ENCODE measurements at places on chromosomes 3 and 15.

- no peak for DNase-seq
Measured at GRCh38 chr15:74209997-74210671, 7.5 kb upstream of the STRA6 start.

DNA sequence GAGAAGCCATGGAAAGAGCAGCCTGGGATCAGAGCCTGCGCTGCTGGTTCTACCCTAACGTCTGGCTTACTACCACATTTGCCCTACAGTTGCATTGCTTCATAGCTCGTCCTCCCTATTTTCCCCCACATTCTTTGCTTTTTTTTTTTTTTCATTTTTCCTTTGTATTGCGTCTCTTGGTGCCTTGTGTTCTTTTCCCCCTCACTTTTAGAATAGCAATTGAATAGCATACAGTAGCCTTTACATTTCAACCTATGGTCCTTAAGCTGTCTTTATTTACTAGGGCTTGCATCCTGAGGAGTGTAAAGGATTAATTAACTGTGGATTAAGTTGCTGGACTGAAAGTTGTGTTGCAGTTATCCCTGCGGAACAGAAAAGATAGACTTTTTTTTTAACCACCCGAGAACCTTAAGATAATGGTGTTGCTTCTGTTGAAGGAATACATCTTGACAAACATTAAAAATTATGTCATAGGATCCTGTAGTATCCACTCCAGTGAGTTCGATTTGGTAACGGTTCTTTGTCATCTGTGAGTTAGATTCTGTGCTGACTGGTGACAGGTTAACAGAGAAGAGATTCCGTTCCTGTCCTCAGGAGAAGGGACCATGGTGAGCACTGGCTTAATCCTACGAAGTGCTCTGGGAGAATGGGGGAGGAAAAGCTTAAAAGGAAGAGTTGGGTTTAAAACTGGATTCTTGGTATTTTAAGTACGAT, 417.4 kb upstream of the NAALADL2 start:
- DNase-seq = no peak

DNA sequence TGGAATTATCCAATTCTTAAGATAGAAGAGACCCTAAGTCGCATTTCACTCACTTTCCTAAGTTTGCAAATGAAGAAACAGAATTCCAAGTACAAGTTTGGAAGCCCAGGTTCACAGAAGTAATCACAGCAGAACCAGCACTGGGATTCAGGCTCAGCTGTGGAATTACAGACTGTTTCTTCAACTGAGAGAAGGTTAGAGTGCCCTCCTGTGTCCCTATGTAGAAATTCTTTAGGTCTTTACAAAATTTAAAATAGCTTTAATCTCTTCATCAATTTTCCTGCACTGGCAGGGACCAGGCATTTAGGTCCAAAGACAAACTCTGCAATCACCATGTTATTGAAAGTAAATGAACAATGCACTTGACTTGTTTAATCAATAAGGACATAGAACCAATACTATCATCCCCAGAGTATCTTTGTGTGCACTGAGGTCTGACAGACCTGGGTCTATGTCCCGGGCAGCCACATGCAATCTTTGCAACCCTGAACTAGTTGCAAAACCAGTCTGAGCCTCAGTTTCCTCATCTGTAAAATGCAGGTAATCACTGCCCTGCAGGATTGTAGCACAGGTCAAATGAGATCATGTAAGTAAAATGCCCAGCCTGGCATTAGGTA, 96.3 kb upstream of the ZBED2 start:
- no peak for DNase-seq

DNA sequence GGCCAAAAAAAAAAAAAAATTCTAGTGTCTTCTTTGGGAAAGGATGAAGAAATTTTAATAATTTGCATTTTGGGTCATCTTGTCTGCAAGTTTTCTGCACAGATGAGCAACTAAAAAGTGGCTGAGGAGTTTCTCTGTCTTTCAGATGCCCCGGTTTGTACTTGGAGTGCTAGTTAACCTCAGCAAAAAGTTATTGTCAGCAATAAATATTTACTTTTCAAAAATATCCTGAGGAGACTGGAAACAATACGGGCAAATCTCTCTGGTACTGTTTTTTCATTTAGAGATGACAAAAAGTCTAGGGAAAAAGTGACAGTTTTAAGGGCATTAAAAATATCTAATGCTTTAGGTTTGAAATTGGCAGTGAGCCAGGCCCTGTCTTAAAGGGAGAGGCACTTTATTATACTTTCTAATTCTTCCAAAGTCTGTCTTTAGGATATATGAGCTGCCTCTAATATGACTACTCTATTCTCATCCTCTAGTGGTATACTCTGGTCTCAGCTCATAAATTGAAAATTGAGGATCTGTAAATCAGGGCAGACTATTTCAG, 436.0 kb upstream of the NR2F2 start:
- DNase-seq = no peak

GRCh38 chr15:90820481-90820880, 47.9 kb upstream of the FURIN start:
- DNase-seq = no peak

DNA sequence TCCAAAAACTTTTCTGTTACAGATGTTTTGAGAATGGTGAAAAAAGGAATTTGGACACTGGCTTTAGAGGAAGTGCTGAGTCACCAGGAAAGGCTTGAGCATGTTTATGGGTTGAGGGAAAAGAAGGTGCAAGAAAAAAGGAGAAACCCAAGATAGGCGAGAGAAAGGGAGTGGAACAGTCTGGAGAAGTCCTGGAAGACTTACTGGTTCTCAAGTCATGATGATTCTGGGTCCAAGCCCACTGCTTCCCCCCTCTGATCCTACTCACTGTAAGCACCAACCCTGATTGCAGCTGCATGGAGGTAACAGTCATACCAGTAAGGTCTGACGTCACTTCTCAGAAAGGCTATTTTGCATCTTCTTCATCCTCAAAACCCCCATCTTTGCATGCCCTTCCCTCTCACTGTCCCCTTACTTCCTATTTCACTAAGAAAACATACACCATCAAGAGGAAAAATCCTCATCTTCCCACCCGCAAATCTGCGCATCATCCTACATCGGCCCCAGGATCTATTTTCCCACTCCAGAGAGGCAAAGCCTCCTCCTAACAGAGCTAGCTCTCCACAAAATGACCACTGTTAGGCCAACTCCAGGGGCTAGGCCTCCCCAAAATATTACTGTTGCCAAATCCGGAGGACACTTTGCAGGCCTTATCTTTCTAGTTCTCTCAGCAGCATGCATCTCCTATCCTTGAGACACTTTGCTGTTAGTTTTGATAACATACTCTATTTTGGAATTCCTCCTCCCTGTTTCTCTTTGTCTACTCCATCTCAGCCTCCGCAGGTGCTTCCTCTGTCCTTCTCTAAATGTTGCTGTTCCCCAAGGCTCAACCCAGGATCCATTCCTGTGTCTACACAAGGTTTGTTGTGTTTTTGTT, 3.2 kb upstream of the ATP13A3 start:
- no peak for DNase-seq

DNA sequence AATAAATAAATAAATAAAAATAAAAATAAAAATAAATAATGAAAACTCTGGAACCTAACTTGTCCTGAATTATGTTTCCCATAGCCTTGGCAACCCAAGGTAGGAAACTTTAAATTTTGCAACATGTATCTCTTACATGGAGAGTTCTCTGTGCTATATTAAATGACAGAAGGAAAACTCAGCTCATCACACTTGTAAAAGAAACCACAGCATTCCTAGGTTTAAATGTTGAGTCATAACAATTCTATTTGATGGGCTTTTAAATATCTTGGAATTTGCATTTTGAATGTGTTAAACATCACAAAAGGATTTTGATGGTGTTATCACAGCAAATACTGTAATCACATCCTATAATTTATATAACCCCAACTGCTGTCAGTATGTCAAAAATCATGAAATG, 144.2 kb downstream of the LRTM1 start:
- DNase-seq = no peak

- DNase-seq = no peak
Measured at GRCh38 chr15:29712149-29712885, 110.0 kb downstream of the TJP1 start.

DNA sequence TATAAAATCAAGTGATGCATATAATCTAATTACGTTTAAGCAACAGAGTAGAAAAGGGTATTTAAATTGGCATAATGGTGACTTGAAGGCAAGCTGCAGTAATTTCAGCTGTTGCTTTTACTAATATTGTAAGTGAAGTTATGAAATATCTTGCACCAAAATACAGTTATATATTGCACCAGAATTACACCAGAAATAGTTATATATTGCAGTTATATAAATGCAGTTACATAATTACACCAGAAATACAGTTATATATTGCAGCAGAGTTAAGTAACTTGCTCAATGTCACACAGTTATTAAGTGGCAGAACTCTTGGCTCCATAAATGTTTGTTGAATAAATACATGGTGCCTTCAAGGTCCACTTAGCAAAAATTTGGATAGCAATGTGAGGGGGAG, 51.4 kb downstream of the PCOLCE2 start:
- DNase-seq = no peak

GRCh38 chr3:176595307-176595706, 602.0 kb downstream of the TBL1XR1 start:
- no peak for DNase-seq

GRCh38 chr15:74174958-74175253, 1.4 kb downstream of the ISLR start:
- no peak for DNase-seq

DNA sequence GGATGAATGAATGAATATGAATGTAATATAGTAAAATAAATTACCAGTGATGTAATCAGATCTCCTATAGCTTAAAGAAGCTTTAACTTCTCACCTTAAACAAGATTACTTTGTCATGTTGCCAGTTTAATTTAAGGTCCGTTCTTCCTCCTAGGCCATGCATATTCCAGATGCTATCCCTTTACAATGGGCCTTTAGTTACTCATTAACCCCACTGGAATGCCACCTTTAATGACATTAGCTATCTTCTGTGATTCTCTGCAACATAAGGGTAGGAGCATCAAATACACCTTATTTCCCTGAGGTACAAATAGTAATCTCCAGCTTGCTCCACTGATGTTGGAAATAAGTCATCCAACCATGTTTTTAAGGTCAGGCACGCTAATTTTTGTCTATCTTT, 63.0 kb upstream of the TIMP4 start:
- DNase-seq = no peak

DNA sequence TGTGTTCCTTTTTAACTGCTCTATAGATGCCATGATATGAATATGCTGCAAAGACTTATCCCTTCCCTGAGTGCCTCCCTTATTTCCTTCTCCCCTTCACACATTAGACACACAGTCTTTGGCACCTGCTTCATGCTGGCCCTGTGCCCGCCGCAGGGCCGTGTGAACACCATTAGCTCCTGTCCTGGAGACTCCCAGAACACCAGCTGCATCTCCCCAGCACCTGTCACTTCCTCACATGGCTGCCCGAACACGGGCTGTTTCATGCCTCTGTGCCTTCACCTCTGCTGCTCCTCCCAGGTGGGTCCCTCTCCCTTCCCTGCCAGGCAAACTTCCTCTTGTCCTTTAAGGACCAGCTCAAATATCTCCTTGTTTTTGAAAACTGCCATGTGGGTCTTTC, 40.5 kb upstream of the SEC13 start:
- DNase-seq = no peak

GRCh38 chr15:25649390-25649789, 210.6 kb upstream of the UBE3A start:
- DNase-seq = no peak

GRCh38 chr3:49712631-49713317, 6.7 kb downstream of the AMIGO3 start:
- DNase-seq = no peak

DNA sequence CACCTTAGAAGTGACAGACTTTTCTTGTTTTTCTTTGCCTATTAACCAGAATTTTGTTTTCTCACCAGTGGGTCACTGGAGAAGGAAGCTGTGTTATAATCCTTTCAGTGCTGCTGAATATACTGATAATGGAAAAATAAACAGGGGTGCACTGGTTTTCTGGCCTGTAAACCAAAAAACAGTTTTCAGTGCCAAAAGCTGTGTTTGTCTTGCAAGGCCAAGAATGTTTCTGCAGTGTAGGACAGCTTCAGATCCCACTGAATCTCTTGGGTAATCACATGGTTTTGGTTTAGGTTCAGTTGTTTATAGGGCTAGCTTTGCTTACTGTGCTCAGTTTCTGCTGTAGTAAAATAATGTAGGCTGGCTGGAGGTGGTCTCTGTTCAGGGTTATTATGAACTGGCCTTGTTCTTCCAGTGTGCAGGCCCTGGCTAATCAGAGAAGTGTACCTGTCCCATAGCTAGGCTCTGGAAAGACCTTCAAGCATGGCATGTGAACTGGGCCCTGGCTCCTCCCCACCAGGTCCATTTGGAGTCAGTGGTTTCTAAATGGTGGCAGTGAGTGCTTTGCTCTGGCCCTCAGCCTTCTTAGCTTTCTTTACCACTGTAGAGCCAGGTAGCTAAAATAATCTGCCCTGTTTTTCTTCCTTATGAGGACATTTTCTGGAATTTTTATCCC, 18.7 kb downstream of the PDE8A start:
- DNase-seq = no peak

DNA sequence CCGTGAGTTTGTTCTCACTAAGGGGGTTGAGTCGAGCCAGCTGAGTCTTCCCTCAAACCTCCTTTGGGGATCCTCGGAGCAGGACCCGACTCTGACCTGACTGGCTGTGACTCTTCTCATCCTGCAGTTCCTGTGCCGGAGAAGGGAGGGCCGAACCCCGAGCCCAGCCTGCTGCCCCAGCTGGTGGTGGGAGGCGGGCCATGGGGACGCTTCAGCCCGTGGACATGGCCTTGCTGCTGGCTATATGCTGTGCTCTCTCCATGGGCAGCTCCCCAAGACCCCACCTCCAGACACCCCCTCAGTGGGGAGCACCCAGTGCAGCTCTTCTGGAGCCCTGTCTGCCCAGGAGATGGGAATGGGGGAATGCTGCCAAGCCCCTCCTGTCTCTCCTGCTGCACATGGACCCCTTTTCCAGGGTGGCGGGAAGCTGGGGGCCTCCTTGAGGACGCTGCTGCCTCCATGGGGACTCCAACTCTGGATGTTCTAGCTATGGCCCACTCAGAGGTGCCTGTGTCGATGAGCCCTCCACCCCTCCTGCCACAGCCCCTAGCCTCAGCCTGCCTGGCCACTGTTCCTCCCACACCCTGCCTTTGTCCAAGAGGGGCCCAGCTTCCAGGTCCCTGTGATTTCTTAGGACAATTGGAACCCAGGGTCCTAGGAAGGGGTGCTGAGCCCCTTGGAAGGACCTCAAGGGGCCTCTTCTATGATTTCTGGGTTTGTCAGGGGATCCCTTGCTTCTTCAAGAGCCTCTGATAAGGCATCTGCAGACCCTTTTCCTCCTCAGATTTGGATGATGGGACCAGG, 12.8 kb downstream of the C15orf39 start:
- no peak for DNase-seq

DNA sequence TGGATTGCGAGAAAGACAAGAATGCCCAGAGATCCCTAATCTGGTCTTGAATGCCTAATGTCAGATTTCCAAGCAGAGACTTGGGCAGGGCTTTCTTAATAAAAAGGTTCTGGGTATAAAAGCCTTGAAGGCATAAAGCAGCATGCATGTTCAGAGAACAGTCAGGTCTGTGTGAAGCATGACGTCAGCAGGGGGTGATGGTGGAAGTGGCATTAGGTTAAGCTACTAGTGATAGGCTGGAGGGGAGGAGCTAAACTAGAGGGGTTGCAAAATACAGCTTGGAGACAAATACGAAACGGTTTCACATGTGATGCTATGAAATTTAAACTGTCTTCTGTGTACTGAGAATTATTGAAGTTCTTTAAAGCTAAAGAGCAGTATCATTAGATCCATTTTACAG, 125.6 kb downstream of the VPS8 start:
- no peak for DNase-seq

GRCh38 chr3:119880966-119881365, 99.1 kb downstream of the NR1I2 start:
- DNase-seq = no peak
